ENCODE measurements at places on chromosomes 13 and 19.

DNA sequence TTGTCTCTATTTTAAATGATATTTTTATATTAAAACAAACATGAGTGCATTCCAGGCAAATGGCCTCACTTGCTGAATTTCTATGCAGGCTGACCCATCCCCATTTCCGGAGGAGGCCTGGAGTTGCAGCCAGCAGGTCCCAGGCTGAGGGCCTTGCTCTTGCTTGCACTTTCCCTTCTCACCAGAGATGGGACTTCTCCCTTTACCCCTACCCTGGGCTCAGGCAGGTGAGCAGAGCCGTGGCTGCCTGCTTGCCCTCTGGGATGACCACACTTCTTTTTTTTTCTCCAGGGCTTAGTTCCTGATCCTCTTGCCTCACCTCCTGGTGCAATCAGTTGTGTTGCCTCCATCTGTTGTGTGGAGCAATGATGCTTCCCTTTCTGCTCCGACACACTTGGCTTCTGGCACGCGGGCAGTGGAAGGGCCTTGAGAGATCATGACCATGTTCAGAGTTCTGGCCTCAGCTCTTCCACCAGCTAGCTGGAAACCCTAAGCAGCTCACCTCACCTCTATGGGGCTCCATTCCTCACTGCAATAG is 11.1 kb upstream of the OLFM4 start:
- peak; percentile 37 for DNase-seq

DNA sequence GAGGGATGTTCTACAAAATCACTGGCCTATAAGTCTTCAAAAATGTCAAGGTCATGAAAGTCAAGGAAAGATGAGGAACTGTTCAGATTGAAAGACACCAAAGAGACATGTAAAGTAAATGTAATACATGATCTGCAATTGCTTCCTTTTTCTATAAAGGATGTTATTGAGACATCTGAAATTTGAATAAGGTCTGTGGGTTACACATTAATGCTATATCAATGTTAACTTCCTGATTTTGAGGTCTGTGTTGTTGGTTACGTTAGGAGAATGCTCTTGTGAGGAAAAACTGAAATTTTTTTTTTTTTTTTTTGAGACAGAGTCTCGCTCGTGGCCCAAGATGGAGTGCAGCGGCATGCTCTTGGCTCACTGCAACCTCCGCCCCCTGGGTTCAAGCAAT is 197.4 kb downstream of the RGCC start:
- DNase-seq, result peak; percentile 96

DNA sequence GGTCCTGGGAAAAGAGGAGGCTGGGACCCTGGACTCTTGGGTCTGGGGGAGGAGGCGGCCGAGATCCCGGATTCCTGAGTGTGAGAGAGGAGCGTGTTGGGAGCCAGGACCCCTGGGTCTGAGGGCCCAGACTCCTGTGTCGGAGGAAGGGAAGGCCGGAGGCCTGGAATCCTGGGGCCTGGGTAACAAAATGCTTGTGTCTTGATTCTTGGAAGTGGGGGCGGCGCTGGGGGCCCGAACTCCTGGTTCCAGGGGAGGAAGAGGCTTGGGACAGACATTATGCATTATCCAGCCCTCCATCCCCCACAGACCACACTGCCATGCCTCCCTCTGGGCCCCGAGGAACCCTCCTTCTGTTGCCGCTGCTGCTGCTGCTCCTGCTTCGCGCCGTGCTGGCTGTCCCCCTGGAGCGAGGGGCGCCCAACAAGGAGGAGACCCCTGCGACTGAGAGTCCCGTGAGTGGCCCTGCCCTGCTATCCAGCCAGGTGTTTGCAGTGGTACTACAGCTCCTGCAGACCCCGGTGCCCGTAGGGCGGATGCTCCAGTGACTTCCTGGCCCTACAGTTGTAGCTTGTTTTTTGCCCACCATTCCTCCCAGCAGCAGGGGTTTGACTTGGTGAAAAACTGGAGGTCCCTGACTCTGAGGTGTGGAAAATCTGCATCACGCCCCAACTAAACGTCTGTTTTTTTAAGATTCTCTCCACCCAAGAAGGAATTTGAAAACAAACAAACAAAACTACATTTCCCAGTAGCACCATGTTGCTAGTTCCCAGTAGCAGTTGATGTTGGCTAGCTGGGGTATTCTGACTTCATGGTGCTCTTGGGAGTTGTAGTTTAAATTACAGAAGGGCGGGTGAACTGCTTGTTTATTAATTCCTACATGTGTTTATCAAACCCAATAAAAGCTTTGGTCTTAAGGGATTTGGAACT is 630 bp downstream of the NUCB1 start:
- no peak for DNase-seq

- no peak for DNase-seq
Measured at GRCh38 chr13:93399212-93399611, 172.6 kb downstream of the GPC6 start.

DNA sequence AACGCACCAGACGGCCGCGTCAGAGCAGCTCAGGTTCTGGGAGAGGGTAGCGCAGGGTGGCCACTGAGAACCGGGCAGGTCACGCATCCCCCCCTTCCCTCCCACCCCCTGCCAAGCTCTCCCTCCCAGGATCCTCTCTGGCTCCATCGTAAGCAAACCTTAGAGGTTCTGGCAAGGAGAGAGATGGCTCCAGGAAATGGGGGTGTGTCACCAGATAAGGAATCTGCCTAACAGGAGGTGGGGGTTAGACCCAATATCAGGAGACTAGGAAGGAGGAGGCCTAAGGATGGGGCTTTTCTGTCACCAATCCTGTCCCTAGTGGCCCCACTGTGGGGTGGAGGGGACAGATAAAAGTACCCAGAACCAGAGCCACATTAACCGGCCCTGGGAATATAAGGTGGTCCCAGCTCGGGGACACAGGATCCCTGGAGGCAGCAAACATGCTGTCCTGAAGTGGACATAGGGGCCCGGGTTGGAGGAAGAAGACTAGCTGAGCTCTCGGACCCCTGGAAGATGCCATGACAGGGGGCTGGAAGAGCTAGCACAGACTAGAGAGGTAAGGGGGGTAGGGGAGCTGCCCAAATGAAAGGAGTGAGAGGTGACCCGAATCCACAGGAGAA is 1.9 kb downstream of the PPP1R12C start:
- DNase-seq, result no peak

DNA sequence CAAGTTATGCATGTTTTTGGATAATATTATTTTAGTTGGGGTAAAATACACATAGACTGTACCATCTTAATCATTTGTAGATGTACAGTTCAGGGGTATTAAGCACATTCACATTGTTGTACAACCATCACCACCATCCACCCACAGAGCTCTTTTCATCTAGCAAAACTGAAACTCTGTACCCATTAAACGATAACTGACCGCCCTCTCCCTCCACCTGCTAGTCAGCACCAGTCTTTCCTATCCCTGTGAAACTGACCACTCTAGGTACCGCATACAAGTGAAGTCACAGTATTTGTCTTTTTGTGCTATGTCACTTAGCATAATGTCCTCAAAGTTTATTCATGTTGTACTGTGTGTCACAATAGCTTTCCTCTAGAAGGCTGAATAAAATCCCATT is 60.2 kb upstream of the GTF2F2 start:
- DNase-seq, result no peak

DNA sequence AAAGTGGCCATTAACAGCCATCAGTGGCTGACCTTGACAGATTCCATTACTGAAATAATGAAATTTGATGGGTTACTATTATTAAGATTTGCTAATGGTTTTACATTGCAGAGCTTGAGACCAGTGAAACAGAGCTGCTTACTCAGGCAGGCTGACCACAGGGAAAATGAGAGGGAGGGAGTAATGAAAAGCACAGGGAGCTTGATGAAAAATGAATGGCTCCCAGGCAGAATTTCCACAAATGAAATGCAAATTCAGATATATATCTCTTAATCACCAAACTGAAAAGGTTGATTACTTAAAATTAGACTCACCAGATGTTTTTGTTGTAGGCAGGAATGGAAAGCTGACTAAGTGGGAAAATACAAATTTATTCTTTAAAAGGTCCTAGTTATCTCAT is 36.1 kb downstream of the HTR2A start:
- no peak for DNase-seq

DNA sequence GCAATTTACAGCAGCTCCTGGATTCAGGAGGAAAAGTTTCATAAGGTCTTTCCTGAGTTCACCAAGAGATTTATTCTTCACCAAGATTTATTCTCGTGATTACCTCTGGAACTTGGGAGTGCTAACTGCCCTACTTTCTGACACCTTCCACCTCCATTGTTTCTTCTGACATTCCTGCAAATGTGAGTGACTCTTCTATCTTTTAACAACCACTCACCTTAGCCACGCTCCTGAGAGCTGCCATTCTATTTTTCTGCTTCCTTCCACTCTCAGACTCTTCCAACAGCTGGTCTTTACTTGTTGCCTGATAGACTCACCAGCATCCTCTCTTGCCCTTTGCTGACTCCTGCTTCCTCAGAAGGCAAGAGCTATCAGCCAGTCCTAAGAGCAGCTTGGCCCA is 11.5 kb upstream of the CBY2 start:
- DNase-seq, result no peak

Data from AML-193 (cell line).